ENCODE measurements at places on chromosomes 2 and 18. TPM values are rescaled to one million over a fixed set of nuclear protein-coding genes. Genes with fewer than 3 reads are reported as not detected.

Gene ZBTB7C
- not detected for total RNA-seq

Gene RGPD3
- 0.49 TPM for total RNA-seq

Gene GPAT2
- total RNA-seq, result 10.2 TPM

Gene KLHL29
- 1.5 TPM for total RNA-seq

Gene DSEL
- total RNA-seq, result 123 TPM

Gene SDC1
- 152 TPM for total RNA-seq

Gene CIB4
- total RNA-seq, result not detected

Gene ALKAL2
- total RNA-seq, result not detected

Gene NOL4
- total RNA-seq, result under 0.01 TPM

Gene NAT8
- not detected for total RNA-seq

Gene ANKRD62
- not detected for total RNA-seq

Gene CABYR
- total RNA-seq, result 6.7 TPM

Gene REG1B
- not detected for total RNA-seq

Gene RFX8
- total RNA-seq, result 6.8 TPM

Gene ALPI
- not detected for total RNA-seq

Gene CFC1B
- not detected for total RNA-seq
